ENCODE measurements at places on chromosomes 3 and 15.

DNA sequence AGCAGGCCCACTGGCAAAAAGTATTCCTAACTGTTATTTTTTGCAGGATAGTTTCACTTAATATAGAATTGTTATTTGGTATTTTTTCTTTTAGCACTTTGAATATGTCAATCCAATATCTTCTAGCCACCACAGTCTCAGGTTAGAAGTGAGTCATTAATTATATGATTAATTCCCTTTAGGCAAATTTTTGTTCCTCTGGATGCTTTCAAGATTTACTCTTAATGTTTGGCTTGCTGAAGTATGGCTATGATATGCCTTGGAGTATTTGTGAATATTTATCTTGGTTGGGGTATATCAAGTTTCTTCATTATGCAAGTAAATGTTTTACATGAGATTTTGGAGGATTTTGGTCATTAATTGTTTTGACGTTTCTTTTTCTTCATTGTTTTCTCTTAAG is 152.1 kb upstream of the ALCAM start:
- DNase-seq, result no peak
- H3K4me1 ChIP-seq, result no peaks in the 10 kb centered on the region
- H3K27me3 ChIP-seq, result no peaks in the 10 kb centered on the region
- H3K4me3 ChIP-seq, result no peak overlapping the region

- H3K27ac ChIP-seq, result peak overlapping the region; percentile 93
- H3K4me3 ChIP-seq, result no peak overlapping the region
- H3K27me3 ChIP-seq, result no peaks in the 10 kb centered on the region
- peaks cover 61% of the 10 kb centered on the region for H3K4me1 ChIP-seq
- H3K36me3 ChIP-seq, result peaks cover 93% of the 10 kb centered on the region
- no peak for DNase-seq
Measured at GRCh38 chr3:14143271-14144225, 18.7 kb downstream of the TMEM43 start.

DNA sequence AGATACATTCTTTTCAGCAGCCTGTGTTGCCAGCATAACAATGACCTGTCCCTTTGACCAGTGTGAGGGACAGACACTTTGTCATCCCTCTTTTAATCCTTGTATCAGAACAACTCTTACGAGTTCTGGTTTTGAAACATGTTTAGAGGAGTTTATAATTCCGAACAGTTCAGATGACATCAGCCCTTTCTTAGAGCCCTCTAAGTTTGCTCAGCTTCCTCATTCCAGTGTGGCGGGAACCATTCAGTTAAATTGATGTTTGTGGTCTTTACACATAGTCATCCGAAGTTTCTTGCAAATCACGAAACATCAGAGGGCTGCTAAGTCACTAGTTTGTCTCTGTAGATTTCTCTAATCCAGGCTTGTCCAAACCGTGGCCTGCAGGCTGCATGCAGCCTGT is 102.5 kb downstream of the AKAP13 start:
- H3K27ac ChIP-seq, result peak overlapping the region; percentile 73
- H3K36me3 ChIP-seq, result peaks cover 12% of the 10 kb centered on the region
- no peaks in the 10 kb centered on the region for H3K27me3 ChIP-seq
- H3K4me3 ChIP-seq, result no peak overlapping the region

GRCh38 chr3:41638381-41638780 is 323.5 kb downstream of the ULK4 start:
- no peaks in the 10 kb centered on the region for H3K36me3 ChIP-seq
- no peaks in the 10 kb centered on the region for H3K4me1 ChIP-seq
- no peaks in the 10 kb centered on the region for H3K27me3 ChIP-seq
- no peak overlapping the region for H3K4me3 ChIP-seq

DNA sequence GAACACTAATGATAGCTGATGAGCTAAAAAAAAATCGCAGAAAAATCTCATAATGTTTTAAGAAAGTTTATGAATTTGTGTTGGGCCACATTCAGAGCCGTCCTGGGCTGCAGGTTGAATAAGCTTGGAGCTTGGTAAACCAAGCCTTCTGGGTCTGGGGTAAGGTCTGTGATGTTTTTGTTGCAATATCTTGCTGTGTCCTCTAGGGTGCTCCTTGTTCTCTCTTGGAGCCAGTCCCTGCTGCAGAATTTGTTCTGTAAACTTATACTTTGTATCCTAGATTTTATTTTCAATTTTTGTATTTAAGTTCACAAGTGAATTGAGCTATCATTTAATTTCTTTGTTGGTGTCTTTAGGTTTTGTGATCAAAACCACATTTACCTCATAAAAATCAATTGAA is 143.7 kb downstream of the NR1D2 start:
- H3K27ac ChIP-seq, result no peak overlapping the region
- no peaks in the 10 kb centered on the region for H3K27me3 ChIP-seq
- no peaks in the 10 kb centered on the region for H3K36me3 ChIP-seq
- no peaks in the 10 kb centered on the region for H3K4me1 ChIP-seq
- DNase-seq, result no peak

- peaks cover 2% of the 10 kb centered on the region for H3K4me1 ChIP-seq
- H3K4me3 ChIP-seq, result no peak overlapping the region
- peaks cover 33% of the 10 kb centered on the region for H3K36me3 ChIP-seq
- DNase-seq, result no peak
- H3K27ac ChIP-seq, result no peak overlapping the region
Measured at GRCh38 chr15:63301088-63301487, 23.7 kb downstream of the APH1B start.

GRCh38 chr3:37540786-37541185 is 320.9 kb upstream of the CTDSPL start:
- H3K36me3 ChIP-seq, result no peaks in the 10 kb centered on the region
- H3K27ac ChIP-seq, result no peak overlapping the region
- DNase-seq, result no peak
- no peaks in the 10 kb centered on the region for H3K27me3 ChIP-seq
- H3K4me1 ChIP-seq, result no peaks in the 10 kb centered on the region
- H3K4me3 ChIP-seq, result no peak overlapping the region

- H3K36me3 ChIP-seq, result no peaks in the 10 kb centered on the region
- peaks cover 64% of the 10 kb centered on the region for H3K27me3 ChIP-seq
- DNase-seq, result no peak
Measured at GRCh38 chr3:159765860-159766294, 222.8 kb upstream of the IL12A start.

DNA sequence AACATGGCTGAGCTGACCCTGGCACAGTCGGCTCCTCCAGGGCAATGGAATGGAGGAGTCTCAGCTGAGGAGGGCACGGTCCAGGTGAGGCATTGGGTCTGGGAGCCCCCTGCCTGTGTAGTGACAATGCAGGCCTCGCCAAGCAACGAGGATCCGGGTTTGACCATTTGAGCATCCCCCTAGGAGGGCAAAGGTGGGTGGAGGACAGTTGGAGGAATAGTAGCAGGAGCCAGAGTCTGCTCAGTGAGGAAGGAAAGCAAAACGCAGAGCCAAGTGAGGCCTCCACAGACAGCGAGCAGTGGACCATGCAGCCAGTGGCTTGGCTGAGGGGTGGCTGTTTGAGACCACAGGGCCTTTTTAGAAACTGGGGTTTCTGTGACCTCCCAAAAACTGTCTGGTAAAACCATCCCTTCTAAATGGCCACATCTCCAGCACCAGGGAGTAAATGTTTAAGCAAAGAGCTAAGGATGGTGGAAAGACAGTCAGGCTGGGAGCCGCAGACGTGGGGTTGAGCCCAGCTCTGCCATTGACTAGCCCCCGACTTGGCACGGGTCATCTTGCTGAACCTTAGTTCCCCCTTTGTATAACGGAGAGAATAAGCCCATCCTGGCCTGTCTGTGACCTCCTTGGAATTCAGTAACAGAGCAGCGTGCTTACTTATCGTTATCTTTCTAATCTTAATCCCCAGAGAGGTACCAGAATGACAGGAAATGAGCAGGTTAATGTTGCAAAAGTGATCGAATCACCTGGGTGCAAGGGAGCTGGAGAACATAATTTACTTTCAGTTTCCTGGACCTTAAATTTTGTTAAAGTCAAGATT is 46.8 kb downstream of the CMTM6 start:
- H3K4me3 ChIP-seq, result no peak overlapping the region
- peaks cover 60% of the 10 kb centered on the region for H3K36me3 ChIP-seq
- H3K27me3 ChIP-seq, result no peaks in the 10 kb centered on the region
- peaks cover 45% of the 10 kb centered on the region for H3K4me1 ChIP-seq
- DNase-seq, result no peak
- H3K27ac ChIP-seq, result peak overlapping the region; percentile 89

DNA sequence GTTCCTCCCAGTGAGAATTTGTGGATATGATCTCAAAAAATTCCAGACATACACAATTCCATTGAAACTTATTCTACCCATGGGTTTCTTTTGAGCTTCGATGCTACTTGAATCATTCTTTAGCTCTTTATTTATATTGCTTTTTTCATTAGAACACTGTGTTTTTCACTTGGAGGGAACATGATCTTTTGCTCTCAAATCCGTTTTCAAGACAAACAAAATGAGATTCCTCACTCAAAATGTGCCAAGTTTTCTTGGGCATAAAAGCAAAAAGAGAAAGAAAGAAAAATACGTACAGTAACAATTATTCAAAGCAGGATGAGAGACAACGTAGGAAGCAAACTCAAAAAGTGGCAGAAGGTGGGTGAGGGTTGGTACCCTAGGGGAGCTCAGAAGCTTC is 118.8 kb upstream of the PDZRN3 start:
- DNase-seq, result no peak
- H3K27ac ChIP-seq, result no peak overlapping the region

- H3K27ac ChIP-seq, result no peak overlapping the region
- no peaks in the 10 kb centered on the region for H3K36me3 ChIP-seq
- no peak for DNase-seq
- H3K4me3 ChIP-seq, result no peak overlapping the region
Measured at GRCh38 chr3:123733341-123733740, 148.5 kb upstream of the HACD2 start.

GRCh38 chr15:36761132-36761847 is 181.9 kb downstream of the CDIN1 start:
- no peak for DNase-seq
- H3K27ac ChIP-seq, result no peak overlapping the region
- no peaks in the 10 kb centered on the region for H3K27me3 ChIP-seq

DNA sequence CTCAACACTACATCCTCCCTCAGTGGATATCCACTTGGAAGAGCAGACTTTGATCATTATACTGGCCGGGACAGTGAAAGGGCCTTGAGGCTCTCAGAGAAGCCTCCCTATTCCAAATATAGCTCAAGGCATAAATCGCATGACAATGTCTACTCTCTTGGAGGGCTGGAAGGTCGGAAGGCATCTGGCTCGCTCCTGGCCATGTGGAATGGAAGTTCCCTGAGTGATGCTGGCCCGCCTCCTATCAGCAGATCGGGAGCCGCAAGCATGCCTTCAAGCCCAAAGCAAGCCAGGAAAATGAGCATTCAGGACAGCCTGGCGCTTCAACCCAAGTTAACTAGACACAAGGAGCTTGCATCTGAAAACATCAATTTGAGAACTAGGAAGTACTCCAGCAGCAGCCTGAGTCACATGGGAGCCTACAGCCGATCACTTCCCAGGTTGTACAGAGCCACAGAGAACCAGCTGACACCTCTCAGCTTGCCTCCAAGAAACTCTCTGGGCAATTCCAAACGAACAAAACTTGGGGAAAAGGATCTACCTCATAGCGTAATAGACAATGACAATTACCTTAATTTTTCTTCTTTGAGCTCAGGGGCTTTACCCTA is 25.4 kb downstream of the PHLDB2 start:
- H3K36me3 ChIP-seq, result no peaks in the 10 kb centered on the region
- no peak overlapping the region for H3K4me3 ChIP-seq
- DNase-seq, result no peak
- no peaks in the 10 kb centered on the region for H3K27me3 ChIP-seq
- peaks cover 4% of the 10 kb centered on the region for H3K4me1 ChIP-seq
- no peak overlapping the region for H3K27ac ChIP-seq

DNA sequence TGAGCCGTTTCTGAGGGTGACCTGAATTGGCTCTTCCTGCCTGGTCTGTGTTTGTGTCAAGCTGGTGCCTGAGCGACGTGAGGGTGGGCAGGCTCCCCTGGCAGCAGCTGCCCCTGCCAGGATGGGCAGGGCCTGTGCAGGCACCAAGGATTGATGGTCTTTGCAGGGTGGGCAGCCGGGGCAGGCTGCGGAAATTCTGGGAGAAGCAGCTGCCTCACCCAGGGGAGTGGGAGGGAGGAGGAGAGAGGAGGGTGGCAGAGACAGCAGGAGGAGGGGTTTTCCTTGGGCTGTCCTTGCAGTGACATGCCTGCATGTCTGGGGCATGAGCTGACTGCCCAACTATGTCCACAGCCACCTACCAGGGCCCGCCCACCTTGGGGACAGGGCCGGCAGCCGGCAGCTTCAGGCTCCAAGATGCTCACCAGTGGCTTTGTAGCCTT is 27.9 kb upstream of the SLC6A6 start:
- no peak overlapping the region for H3K4me3 ChIP-seq
- peaks cover 22% of the 10 kb centered on the region for H3K4me1 ChIP-seq
- H3K36me3 ChIP-seq, result no peaks in the 10 kb centered on the region
- H3K27ac ChIP-seq, result peak overlapping the region; percentile 44

GRCh38 chr15:67013696-67014095 is 51.7 kb upstream of the SMAD3 start:
- no peaks in the 10 kb centered on the region for H3K36me3 ChIP-seq
- H3K27me3 ChIP-seq, result no peaks in the 10 kb centered on the region
- H3K4me3 ChIP-seq, result no peak overlapping the region
- peaks cover 7% of the 10 kb centered on the region for H3K4me1 ChIP-seq
- H3K27ac ChIP-seq, result no peak overlapping the region

- H3K27ac ChIP-seq, result no peak overlapping the region
- peaks cover 16% of the 10 kb centered on the region for H3K27me3 ChIP-seq
- H3K4me1 ChIP-seq, result peaks cover 13% of the 10 kb centered on the region
- peak overlapping the region; percentile 18 for H3K4me3 ChIP-seq
- H3K36me3 ChIP-seq, result no peaks in the 10 kb centered on the region
Measured at GRCh38 chr15:65383991-65384390, 6.2 kb upstream of the IGDCC3 start.

DNA sequence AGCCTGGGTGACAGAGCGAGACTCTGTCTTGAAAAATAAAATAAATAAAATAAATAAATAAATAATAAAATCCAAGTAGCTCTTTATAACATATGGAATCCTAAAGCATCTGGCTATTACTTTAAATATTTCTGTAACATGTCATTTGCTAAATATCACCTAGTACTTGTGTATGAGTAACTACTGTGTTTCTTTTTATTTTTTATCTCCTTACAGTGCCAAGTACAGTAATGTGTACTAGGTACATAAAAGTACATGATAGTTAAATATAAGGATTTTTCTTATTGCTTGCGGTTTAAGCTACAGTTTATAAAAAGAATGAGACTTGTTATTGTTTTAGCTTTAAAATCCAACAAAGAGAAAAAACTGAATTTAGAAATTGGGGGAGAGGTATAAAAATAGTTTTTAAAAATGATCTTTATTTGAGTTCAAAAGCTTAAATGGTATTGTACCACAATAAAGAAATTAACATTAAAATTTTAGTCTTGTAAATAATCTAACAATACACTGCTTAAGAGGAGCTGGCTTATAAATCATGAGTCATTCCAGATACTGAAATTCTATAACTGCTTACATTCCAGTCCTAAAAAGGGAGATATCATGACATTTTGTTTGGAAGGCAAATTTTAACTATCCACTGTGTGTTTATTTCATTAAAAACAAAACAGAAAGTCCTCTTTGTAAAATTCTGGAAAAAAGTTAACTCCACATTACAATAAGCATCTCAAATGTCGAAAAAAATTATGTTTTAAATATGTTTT is 73.1 kb downstream of the FGF7 start:
- H3K27ac ChIP-seq, result no peak overlapping the region
- H3K27me3 ChIP-seq, result no peaks in the 10 kb centered on the region
- no peaks in the 10 kb centered on the region for H3K4me1 ChIP-seq
- no peak overlapping the region for H3K4me3 ChIP-seq
- H3K36me3 ChIP-seq, result no peaks in the 10 kb centered on the region
